ENCODE measurements at places on chromosomes 12 and 14. TPM values are rescaled to one million over a fixed set of nuclear protein-coding genes. Genes with fewer than 3 reads are reported as not detected.
A peak's percentile ranks its signal among the peaks of the same experiment; 100 is the strongest.

GRCh38 chr12:72268386-72268785, 3.8 kb upstream of the TRHDE start:
- H3K27ac ChIP-seq = no peak overlapping the region
- H3K36me3 ChIP-seq = no peaks in the 10 kb centered on the region
- H3K27me3 ChIP-seq = no peaks in the 10 kb centered on the region
- no peaks in the 10 kb centered on the region for H3K4me1 ChIP-seq
- no peak for DNase-seq

GRCh38 chr14:79043194-79043889, 873.2 kb downstream of the NRXN3 start:
- no peaks in the 10 kb centered on the region for H3K27me3 ChIP-seq
- no peak overlapping the region for H3K27ac ChIP-seq
- no peaks in the 10 kb centered on the region for H3K36me3 ChIP-seq
- no peak for DNase-seq
- H3K4me1 ChIP-seq = no peaks in the 10 kb centered on the region
- no peak overlapping the region for H3K4me3 ChIP-seq

DNA sequence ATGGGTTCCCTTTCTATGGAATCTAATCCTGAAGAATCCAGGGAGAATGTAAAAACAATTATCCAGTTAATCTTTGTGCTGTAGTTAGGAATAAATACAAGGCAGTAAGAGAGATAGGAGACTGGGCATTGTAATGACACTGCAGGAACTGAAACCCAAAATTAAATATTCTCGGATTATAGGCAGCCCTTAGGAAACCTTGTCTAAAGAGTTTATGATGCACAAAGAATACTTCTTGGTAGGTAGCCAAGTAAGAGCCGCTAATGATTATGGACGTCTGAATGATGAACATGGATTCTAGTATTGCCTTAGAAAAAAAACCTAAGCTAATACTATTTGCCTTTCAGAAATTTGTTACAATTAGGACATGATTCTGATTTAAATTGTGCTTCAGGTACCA, 165.4 kb upstream of the LRIG3 start:
- H3K27ac ChIP-seq = no peak overlapping the region
- H3K27me3 ChIP-seq = no peaks in the 10 kb centered on the region
- H3K4me3 ChIP-seq = no peak overlapping the region
- no peak for DNase-seq
- H3K4me1 ChIP-seq = no peaks in the 10 kb centered on the region

GRCh38 chr12:11949738-11950411, 120.9 kb upstream of the BCL2L14 start:
- no peak overlapping the region for H3K27ac ChIP-seq
- H3K36me3 ChIP-seq = no peaks in the 10 kb centered on the region
- H3K4me1 ChIP-seq = peaks cover 10% of the 10 kb centered on the region
- no peaks in the 10 kb centered on the region for H3K27me3 ChIP-seq
- no peak for DNase-seq

GRCh38 chr14:50319721-50320120, 7.6 kb downstream of the DMAC2L start:
- H3K4me1 ChIP-seq = peaks cover 31% of the 10 kb centered on the region
- no peak for DNase-seq
- H3K27me3 ChIP-seq = no peaks in the 10 kb centered on the region
- H3K27ac ChIP-seq = 0 out of 2 replicates have a peak overlapping the region, but pooled peaks have one; percentile 11
- H3K36me3 ChIP-seq = peaks cover 15% of the 10 kb centered on the region

- H3K27ac ChIP-seq = no peak overlapping the region
- no peak overlapping the region for H3K4me3 ChIP-seq
- H3K4me1 ChIP-seq = no peaks in the 10 kb centered on the region
- H3K27me3 ChIP-seq = no peaks in the 10 kb centered on the region
- no peak for DNase-seq
These were observed 121.6 kb downstream of the SRGAP1 start for GRCh38 chr12:63965936-63966605.

GRCh38 chr12:69927164-69927563, 102.1 kb downstream of the MYRFL start:
- no peak overlapping the region for H3K4me3 ChIP-seq
- H3K4me1 ChIP-seq = no peaks in the 10 kb centered on the region
- no peaks in the 10 kb centered on the region for H3K36me3 ChIP-seq
- H3K27ac ChIP-seq = no peak overlapping the region

DNA sequence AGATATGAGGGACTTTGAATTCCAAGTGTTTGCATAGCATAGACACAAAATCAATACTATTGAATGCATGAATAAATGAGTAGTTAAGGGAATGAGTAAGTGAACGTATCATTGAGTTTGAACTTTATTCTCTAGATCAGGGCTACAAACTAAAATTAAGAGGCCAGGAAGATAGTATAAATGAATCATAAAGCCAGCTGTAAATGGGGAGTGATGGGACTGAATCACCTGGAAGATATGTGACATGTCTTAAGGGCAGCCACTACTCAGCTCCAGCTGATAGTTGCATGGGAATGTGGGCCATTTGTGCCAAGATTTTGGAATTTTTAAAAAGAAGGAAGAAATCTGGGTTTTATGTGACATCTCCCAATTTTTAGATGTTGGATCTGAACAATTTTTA, 229.9 kb downstream of the AKAP6 start:
- H3K36me3 ChIP-seq = no peaks in the 10 kb centered on the region
- no peaks in the 10 kb centered on the region for H3K4me1 ChIP-seq
- no peak overlapping the region for H3K4me3 ChIP-seq
- no peak overlapping the region for H3K27ac ChIP-seq

GRCh38 chr14:91511043-91511383, 903 bp upstream of the PPP4R3A start:
- H3K27me3 ChIP-seq = no peaks in the 10 kb centered on the region
- H3K36me3 ChIP-seq = 0 out of 2 replicates have a peak, but pooled peaks cover 3% of the 10 kb centered on the region
- DNase-seq = no peak
- peak overlapping the region; percentile 95 for H3K27ac ChIP-seq

DNA sequence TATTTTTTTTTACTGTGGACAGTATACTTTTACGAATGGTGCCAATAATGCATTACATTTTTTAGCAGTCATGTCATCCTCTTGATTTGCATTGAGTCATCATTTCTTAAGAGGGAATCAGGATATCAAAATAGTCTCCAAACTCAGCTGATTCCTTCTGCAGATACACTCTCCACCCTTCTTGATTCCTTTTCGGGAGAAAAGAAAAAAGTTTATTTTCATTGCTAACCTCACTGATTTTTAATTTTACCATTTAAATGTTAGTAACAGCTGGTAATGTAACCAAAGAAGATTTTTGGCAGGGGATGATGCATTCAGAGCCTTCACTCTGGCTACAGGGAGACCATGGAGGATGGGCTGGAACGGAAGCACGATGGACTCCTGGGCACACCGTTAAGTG, 47.5 kb downstream of the MRPL42 start:
- H3K36me3 ChIP-seq = no peaks in the 10 kb centered on the region
- no peak overlapping the region for H3K27ac ChIP-seq
- no peak overlapping the region for H3K4me3 ChIP-seq
- H3K27me3 ChIP-seq = no peaks in the 10 kb centered on the region
- DNase-seq = no peak

DNA sequence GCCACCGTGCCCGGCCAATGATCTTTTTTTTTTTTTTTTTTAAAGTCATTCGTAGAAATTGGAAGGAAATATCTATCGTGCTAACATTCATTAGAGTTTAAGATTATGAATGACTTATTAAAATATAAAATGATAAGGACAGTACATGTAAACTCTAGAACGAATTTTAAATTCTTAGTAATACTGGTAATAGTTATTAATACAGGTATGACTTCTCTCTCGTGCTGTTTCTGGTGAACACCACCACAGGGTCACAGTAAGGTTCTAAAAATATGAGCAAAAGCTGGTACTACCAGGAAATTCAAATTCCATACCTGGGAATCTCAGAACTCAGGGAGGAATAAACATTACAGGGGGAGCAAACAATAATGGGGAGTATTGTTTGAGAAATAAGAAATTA, 26.2 kb downstream of the WNK1 start:
- H3K27me3 ChIP-seq = no peaks in the 10 kb centered on the region
- no peaks in the 10 kb centered on the region for H3K4me1 ChIP-seq
- no peak overlapping the region for H3K4me3 ChIP-seq
- peaks cover 3% of the 10 kb centered on the region for H3K36me3 ChIP-seq
- H3K27ac ChIP-seq = peak overlapping the region; percentile 6
- no peak for DNase-seq

- DNase-seq = no peak
- no peaks in the 10 kb centered on the region for H3K36me3 ChIP-seq
- no peak overlapping the region for H3K4me3 ChIP-seq
- H3K4me1 ChIP-seq = peaks cover 16% of the 10 kb centered on the region
These were observed 143.9 kb upstream of the FUT8 start for GRCh38 chr14:65268594-65268993.

DNA sequence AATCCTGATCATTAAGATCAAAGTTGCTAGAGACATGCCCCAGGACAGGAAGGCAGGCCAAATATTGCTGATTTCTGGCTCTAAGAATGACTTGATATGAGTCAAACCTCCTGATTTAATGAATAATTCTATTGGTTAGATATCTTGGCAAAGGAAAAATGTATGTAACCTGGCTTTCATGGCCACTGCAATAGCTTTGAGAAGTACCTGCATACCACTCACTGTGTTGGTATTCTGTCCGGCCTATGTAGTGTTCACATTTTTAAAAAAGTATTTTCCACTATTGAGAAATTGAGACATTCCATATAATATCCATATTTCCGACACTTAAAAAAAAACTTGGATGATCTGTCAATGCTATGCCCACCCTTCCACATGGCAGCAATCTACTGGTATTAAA, 283.1 kb upstream of the SOX5 start:
- H3K4me3 ChIP-seq = no peak overlapping the region
- no peaks in the 10 kb centered on the region for H3K36me3 ChIP-seq
- peaks cover 30% of the 10 kb centered on the region for H3K27me3 ChIP-seq
- H3K27ac ChIP-seq = no peak overlapping the region

- no peaks in the 10 kb centered on the region for H3K36me3 ChIP-seq
- H3K27ac ChIP-seq = no peak overlapping the region
- no peak overlapping the region for H3K4me3 ChIP-seq
- H3K4me1 ChIP-seq = no peaks in the 10 kb centered on the region
- no peak for DNase-seq
These were observed 36.1 kb upstream of the OR5AU1 start for GRCh38 chr14:21191809-21192446.

DNA sequence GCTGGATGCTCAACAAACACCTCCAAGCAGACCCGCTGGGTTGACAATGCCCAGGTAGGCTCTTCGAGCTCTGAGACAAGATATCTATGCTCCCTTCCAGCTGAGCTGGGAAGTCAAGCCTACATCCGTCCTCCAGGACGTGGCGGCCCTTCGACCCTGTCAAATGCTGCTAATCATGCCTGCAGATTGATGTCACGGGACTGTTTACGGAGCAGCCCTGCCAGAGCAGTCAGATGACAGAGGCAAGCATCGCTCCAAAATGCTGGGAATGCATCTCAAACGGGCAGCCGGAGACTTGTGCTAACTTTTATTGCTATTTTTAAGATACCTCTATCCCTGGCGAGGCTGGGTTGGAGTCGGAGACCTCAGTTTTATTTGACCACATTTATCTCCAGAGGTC, 139.2 kb downstream of the NTF3 start:
- no peaks in the 10 kb centered on the region for H3K36me3 ChIP-seq
- no peaks in the 10 kb centered on the region for H3K4me1 ChIP-seq
- H3K27me3 ChIP-seq = peaks cover 86% of the 10 kb centered on the region
- no peak overlapping the region for H3K4me3 ChIP-seq

GRCh38 chr12:119204131-119204530, 25.4 kb downstream of the HSPB8 start:
- no peak overlapping the region for H3K4me3 ChIP-seq
- no peak overlapping the region for H3K27ac ChIP-seq
- H3K27me3 ChIP-seq = no peaks in the 10 kb centered on the region
- H3K4me1 ChIP-seq = peaks cover 21% of the 10 kb centered on the region
- DNase-seq = no peak

DNA sequence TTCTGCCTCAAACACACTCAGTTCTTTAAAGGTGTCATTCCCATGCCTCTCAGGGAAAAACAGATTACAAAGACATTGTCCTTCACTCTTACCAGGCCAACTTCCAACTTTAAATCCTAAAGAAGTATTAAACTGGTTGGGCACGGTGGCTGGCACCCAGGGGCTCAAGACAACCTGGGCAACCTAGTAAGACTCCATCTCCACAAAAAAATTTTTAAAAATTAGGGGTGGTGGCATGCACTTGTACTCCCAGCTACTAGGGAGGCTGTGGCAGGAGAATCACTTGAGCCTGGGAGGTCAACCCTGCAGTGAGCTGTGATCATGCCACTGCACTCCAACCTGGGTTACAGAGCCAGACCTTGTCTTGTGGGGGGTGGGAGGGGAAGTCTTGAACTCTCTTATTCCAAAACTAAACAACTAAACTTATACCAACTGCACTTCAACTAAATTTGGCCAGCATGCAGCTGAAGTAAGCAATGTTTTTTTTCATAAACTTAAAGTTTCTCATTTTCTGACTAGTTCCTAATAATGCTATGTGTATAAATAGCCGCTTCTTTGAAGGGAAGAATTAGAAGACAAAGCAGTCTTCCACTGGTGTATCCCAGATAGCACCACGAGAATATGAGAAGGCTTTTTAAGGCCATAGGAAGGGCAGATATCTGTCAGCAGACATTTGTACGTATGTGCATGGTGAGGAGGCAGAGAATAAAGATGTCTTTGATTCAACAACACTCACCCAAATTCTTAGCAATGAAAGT, 2.4 kb downstream of the SLC11A2 start:
- peak; percentile 67 for DNase-seq
- peak overlapping the region; percentile 96 for H3K27ac ChIP-seq
- H3K36me3 ChIP-seq = no peaks in the 10 kb centered on the region
- peaks cover 39% of the 10 kb centered on the region for H3K4me1 ChIP-seq
- peak overlapping the region; percentile 77 for H3K4me3 ChIP-seq

DNA sequence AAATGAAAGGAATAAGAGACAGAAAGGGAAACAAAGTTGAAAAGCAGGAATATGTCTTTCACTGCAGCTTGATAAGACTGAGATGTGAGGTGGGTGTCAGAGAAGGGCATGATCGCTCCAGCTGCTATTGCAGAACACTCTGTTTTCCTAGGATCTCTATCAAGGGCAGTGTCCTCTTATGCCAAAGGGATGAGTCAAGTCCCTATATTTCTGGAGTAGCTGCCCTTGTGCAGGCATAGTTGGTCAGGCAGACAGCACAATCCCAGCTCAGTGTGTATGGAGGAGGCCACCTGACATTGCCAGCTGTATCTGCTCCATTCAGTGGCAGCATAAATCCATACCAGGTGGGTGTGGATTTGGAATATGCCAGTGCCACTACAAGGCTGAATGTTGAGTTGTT, 101.6 kb downstream of the DAD1 start:
- no peaks in the 10 kb centered on the region for H3K36me3 ChIP-seq
- H3K27me3 ChIP-seq = no peaks in the 10 kb centered on the region
- H3K27ac ChIP-seq = no peak overlapping the region
- no peak overlapping the region for H3K4me3 ChIP-seq
- DNase-seq = no peak

Gene RHOJ
- not detected for total RNA-seq

Gene REM2
- 0.98 TPM for total RNA-seq

Gene ACSM4
- not detected for total RNA-seq

Gene HPD
- 0.35 TPM for total RNA-seq

Gene DYNC1H1
- total RNA-seq = 1,268 TPM

Gene GCN1
- total RNA-seq = 119 TPM

Gene KNTC1
- 63.0 TPM for total RNA-seq

Gene KRT77
- not detected for total RNA-seq

Gene ARMH4
- total RNA-seq = not detected

Gene ALDH1L2
- total RNA-seq = 2.2 TPM

Gene KRT73
- not detected for total RNA-seq

Gene PAH
- not detected for total RNA-seq

Gene CCND2
- 0.09 TPM for total RNA-seq

Gene ANO2
- not detected for total RNA-seq

Gene SAMD4A
- total RNA-seq = 20.7 TPM

Gene RFX4
- not detected for total RNA-seq

Gene KLRC2
- not detected for total RNA-seq

Gene OR4K14
- not detected for total RNA-seq

Data from PC-9 (cell line).